Fibroblast of skin of left quadriceps (primary cell): ENCODE measurements at places on chromosomes 3 and 15.
A peak's percentile ranks its signal among the peaks of the same experiment; 100 is the strongest.

- DNase-seq = no peak
Measured at GRCh38 chr3:90136456-90137191, 1029.2 kb downstream of the EPHA3 start.

GRCh38 chr3:117691526-117691925 is 981.9 kb downstream of the TUSC7 start:
- no peak for DNase-seq

DNA sequence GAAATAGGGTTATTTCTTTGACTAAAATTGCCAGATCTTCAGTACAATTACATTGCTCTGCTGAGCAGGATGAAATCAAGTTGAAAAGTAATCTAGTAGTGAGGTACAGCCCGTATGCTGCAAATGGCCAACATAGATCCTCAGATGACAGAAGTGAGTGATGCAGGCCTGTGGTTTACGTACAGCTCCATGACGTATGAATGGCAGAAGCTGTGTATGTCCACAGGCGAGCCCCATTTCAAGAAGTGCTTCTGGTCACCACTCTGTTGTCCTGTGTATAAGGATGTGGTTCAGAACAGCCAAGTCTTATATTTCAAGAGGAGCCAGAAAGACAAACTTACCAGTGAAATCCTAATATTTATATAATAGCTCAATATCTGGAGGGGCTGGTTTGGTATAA is 9.2 kb downstream of the CD86 start:
- DNase-seq = no peak

DNA sequence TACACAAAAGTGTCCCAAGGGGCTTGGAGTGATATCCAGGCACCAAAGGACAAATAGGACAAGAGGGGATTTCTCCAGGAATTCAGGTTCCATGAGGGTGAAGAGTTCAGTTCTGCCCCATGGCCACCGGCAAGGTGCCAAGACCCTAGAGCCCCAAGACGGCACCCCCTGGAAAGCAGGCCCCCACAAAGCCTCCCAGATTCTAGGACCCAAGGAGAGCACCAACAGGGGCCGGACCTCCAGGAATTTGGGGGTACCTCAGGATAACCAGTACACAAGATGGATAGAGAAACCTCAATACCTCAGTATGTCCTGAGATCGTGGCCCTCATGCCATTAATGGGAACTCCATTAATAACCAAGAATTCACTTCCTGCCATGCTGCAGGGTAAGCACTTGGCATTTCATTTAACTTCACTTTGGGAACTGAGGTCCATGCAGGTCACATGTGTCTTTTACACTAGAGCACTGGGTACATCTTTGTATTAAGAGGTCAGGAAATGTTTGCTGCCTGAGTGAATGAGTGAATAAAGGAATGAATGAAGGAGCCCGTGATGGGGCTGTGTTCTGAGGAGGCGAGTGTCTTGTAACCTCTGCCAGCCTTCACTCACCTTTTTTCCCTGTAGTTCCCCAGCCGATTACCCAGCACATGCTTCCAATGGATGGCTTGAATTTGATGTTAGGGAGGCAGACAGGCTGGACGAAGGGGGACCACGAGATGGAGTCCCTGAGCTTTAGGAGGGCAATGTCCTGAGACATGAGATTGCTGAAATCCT is 15.5 kb upstream of the PRSS50 start:
- DNase-seq = no peak

DNA sequence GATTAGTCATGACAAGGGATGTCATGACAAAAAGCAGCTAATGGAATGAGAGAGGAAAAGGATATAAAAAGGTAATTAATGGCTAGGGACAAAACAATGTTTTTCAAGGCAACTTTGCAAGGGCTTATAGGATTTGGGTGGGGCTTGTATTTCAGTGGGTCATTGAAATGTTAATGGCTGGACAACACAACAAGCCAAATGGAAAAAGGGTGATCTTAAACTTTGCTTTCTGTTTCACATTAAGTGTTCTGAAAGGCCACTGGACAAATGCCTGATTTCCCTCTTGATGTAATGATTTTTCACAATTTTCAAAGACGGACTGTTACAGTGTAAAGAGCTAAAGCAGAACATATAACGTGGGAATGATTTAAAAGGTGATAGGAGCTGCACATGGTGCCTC is 345.0 kb downstream of the TUSC7 start:
- DNase-seq = no peak

DNA sequence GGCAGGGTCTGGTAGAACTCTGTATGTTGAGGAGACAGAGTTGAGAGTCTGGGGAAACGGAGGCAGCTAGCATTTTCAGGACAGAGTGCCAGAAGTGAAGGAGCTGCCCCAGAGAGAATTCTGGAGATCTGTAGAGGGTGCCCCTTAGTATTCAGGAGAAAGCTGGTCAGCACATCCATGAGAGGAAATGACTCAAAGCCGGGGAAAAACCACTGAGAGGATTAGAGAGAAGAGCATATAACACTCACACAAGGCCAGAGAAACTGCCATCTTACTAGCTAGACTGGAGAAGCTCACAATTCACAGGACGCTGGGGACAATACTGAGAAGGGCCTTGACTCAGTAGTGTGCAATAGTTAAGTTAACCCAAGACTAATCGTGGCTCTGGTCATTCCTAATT is 75.7 kb upstream of the DPPA4 start:
- DNase-seq = no peak

DNA sequence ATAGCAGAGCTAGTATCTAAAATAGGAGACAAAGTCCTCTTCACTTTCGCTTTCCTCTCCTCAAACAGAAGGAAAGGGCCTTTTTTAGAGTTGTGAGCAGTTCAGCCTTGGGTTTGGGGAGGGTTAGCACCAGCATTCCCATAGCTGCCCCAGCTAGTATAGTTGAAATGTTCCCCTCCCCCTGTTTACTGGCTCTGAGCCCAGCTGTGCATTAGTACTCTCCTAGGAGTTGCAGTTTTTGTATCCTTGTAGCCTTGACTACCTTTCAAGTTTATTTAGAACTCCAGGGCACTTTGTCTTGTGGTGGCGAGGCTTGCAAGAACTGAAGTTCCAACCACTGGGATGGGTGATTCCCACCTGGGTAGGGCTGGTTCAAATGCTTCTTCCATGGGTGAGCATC is 245.1 kb upstream of the NAALADL2 start:
- DNase-seq = no peak

GRCh38 chr15:70602281-70602680 is 161.1 kb downstream of the UACA start:
- no peak for DNase-seq

DNA sequence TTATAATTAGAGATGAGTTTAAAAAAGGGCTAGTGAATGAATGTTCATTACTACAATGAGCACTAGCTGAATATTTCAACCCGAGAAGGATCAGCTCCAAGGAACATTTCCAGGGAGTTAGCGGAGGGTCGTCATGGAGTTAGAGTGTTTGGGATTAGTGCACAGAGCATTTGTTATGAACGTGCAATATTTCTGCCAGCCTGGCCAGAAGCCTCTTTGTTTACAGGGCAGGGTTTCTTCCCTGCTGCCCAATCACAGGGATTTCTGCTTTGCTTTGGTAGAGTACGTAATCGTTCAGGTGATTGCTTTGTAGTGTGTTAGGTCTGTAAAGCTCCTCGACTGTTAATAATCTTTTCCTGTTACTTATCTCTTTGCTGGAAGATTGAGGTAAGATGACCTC is 5.9 kb downstream of the CGNL1 start:
- no peak for DNase-seq

GRCh38 chr3:38084334-38085310 is 45.6 kb downstream of the DLEC1 start:
- DNase-seq = peak; percentile 2
